Activated CD4-positive, alpha-beta T cell treated with anti-CD3 and anti-CD28 coated beads, Interleukin-2, amount 50 U/mL, for 16 hours (primary cell): ENCODE measurements at places on chromosomes 6 and 20.

GRCh38 chr6:149919834-149920225 lies 3.1 kb downstream of the RAET1G start:
- no peak for DNase-seq

- no peak for DNase-seq
Measured at GRCh38 chr6:14286634-14287428, 169.3 kb downstream of the CD83 start.

DNA sequence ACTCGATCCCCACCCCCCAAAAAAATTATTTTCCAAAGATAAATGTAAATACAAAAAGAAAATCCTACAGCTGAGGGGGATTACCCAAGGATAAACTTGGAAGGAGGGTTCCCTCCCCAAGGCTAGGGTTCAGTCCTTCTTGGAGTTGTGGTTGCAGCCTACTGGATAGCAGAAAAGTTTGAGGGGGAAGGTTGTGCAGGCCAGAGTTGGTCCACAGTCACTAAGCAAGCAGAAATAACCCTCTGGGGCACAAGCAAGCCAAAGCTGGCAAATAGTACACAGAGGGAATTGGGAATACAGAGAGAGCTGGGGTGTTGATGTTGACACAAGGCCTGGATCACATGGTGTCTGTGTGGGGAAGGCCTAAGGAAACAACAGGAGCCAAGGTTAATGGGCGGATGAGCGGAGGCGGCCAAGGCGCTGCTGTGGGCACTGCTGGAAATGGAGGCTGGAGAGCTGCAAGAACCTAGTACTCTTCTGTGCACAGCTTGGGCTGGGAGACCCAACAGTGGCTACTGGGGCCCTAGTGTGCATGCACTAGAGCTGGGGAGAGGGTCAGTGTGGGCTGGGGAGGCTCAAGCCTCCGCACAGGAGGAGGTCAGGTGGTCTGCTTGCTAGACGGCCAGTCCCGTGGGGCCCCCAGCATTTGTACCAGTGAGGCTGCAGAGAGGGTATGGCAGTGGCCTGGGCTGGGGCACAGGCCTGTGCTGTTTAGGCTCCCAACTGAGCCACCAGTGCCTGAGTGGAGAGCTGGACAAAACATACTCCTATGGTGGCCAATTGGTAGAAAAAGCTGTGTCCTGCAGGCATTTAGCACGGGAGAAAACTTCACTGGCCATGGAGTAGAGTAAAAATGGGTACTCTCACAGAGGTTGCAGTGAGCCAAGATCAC lies 5.5 kb upstream of the SNRPB start:
- no peak for DNase-seq

- DNase-seq, result no peak
Measured at GRCh38 chr6:108432143-108432542, 128.6 kb upstream of the FOXO3 start.
